ENCODE measurements at places on chromosomes 16 and 17.

- no peak for DNase-seq
Measured at GRCh38 chr16:54142787-54143186, 143.8 kb downstream of the IRX3 start.

DNA sequence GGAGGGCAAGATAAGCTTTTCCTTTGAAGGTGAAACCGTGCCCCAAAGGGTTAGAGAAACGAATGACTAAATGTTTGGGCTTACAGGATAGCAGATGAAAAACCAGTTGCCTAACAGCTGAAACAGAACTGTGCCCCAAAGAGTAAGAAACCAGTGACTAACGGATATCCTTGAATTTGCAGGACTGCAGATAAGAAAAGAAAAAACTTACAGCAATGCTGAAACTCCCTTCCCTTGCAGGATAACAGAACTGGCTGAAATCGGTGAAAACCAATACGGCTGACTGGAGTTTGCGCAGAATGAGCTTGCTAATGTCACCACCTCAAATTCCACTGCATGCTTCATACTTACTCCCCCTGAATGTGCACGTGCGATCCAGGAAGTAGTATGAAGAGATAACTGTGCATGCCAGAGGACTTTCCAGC lies 175.2 kb upstream of the NLRP1 start:
- no peak for DNase-seq

DNA sequence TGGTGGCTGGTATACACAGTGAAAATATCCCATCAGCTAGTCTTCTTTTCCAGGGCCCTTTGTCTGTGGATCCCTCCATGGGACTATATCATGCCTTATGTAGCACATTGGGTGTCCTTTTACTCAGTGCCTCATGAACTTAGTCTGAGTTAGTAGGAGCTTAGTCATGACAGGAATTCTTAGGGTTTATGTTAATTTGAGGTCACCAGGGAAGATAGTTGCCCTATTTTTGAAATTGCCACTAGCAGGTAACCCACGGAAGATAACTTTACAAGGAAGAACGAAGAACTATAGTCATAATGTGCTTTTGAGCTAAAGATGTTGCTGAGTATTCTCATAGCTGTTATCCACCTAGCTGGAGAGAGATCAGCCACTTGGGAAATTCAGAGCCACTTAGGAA lies 14.8 kb upstream of the PLK1 start:
- DNase-seq, result no peak

GRCh38 chr16:86370062-86370461 lies 140.3 kb upstream of the FOXF1 start:
- DNase-seq, result no peak

DNA sequence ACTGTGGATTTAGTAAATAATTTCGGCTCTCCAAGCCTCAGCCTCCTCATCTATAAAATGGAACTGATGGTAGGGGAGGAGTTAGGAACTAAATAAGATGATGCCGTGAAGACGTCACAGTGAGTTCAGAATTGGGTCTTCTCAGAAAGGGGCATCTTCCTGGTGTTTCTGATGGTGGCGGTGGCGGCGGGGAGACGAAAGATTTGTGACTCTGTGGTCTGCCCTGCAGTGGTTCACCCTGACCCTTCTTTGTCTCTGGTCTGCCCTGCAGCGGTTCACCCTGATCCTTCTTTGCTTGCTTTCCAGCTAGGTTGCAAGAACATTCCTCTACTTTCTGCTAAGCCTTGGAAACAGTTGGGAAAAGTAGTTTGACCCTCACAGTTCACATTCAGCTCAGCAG lies 34.3 kb downstream of the WFDC1 start:
- no peak for DNase-seq

GRCh38 chr16:47687694-47688093 lies 226.6 kb downstream of the PHKB start:
- no peak for DNase-seq

All from EL (cell line).